ENCODE measurements at places on chromosomes 5 and 9.

DNA sequence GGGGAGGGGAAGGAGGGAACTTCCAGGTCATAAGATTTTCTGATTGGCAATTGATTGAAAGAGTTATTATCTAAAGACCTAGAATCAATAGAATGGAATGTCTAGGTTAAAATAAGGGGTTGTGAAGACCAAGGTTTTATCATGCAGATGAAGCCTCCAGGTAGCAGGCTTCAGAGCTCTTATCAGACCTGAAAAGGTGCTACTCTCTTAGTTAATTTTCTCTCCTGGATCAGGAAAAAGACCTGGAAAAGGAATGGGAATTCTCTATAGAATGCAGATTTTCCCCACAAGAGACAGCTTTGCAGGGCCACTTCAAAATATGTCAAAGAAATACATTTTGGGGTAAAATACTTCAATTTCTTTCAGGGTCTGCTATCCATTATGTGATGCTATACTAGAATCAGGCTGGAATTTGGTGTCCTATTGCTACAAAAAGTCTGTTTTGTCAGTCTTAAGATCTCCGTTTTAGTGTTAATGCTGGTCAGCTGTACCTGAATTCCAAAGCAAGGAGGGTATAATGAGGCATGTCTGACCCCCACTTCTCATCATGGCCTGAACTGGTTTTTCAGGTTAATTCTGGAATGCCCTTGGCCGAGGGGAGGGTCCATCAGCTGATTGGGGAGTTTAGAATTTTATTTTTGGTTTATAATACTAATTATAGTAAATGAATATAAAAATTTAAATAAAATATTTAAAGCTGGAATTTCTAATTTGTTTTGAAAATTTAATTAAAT, 16.6 kb upstream of the STOM start:
- DNase-seq: no peak

DNA sequence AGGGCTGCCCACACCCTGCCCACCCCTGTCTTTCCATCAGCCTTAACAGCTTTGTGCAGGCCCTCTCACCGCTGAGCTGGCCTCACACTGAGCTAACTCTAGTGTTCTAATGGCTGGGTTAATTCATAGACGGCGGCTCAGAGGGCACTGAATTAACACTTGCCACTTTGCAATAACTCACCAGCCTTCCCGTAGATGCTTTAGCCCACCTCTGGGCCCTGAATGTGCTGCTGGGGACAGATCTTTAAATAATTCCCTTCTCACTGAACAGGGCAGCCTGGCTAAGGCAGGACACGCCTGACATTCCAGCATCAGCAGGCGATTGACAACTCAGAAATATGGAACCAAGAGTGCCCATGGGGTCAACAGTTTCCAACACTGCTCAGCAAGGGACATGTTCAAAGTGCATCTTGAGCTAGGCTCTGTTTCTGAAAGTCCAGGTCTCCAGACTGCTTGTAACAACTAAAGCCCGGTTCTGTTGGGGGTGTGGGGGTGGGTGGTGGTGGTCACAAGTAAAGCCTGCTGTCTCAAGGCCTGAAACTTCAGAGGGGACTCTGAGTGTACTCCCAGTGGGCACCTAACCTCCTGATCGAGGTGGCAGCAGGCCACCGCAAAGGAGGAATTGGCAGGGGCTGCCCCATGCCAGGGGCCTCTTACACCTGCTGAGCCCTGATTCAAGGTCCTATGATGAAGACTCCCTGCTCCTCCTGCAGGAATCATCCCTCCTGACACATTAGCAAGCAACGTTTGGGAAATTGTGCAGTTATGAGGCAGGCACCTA, 248.3 kb downstream of the FSTL4 start:
- DNase-seq: no peak

DNA sequence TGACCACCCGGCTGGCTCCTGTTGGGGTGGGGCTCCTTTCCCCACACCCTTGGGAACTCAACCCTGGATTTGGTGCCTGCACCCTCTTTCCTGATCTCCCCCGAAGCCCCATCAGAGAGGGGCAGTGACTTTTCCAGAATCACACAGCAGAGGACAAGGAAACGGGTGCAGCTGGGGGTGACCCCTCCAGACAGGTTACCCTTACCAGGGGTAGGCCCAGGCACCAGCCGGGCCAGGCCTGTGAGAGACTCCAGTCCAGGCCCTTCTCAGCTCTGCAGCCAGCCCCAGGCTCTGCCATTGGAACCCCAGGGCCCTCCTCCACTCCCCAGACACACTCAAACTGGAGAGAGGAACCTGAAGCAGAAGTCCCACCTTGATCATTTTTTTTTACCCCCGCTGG, 19.0 kb upstream of the PHYHD1 start:
- no peak for DNase-seq

DNA sequence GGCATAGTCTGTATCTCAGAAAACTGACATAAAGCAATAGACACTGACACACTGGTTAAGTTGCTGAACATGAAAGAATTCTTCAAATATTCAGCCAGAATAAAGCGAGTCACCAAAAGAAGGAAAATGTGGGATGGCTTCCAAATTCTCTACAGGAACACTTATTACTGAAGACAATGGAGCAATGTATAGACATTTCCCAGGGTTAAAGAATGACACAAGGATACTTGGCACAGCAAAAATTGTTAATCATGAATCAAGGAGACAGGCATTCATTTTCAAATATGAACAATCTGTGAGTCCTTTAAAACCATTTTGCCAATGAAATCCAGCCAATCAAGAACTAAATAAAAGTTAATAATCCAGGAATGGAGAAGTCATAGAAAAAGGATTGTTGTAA, 92.5 kb downstream of the MTX3 start:
- DNase-seq: peak; percentile 2

DNA sequence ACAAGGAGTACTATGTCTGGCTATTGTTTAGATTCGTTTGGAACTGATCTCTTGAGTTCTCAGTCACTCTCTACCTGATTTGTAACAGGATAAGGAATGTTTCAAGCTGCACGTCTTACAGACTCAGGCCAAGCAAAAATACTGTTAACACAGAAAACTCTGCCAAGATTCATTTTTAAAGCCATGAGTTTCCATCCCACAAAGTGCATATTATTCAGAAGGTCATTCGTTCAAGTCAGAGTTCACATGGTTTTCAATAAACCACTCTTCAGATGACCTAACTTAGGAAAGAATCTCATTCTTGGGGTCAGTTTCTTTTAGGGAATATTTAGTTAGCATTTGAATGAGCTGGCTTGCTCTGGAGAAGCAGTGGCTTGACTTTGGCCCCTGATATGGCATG, 49.3 kb downstream of the F2R start:
- DNase-seq: no peak

DNA sequence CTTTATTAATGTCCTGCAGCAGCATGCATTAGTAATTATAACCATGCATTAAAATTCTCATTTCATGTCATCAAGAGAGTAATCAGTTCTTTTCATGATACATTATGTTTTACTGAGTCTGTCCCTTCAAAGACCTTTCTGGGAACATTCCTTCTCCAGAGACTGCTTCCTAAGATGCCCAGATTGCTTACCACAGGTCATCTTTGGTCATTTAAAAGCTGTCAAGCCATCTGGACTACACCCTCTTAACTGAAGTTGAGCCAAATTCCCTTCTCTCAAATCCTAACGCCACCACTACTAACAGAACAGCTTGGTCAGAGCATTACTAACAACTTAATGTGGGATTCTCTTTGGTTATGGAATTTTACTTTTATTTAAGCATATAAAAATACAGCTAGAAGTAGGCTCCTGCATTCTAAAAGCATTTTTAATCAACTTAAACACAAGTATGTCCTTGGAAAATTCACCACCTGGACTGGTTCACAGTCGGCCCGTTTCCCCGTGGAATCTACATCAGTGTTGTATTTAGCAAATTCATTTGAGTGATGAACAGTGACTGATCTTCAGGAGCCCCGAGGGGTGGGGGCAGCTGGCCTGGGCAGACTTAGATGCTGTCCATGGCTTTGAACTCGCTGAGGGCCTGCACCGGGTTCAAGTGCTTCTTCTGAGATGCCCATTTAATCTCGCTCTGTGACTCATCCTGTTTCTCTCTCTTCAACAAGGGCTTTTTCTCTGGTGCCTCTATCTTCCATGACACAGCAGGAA, 92.8 kb upstream of the CCDC112 start:
- no peak for DNase-seq

DNA sequence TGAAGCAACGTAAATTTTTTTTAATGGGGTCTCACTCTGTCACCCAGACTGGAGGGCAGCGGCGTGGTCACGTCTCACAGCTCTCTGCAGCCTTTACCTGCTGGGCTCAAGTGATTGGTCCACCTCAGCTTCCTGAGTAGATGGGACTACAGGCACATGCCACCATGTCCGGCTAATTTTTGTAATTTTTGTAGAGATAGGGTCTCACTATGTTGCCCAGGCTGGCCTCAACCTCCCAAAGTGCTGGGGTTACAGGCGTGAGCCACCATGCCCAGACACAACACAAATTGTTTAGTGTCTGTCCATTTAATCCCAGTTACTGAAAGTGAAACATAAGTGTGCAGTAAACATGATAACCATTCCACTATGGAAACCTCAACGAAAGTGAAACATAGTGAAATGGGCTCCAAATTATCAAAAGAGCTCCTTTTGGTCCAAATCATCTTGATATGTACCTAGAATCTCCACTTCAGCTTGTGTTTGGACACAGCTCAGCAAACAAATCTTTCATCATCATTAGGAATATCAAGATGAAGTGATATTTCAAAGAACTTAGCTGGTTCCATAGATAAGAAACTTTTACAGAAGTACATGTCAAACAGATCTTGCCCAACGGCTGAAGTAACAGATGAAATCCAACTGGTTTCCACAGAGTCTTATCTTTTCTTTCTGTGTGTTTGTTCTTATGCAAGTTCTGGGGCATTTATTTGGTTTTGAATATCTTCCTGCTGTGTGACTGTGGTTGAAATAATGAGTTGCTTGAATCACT, 41.2 kb upstream of the PLPP1 start:
- DNase-seq: no peak

GRCh38 chr9:81716409-81716808, 27.1 kb upstream of the TLE1 start:
- peak; percentile 17 for DNase-seq

DNA sequence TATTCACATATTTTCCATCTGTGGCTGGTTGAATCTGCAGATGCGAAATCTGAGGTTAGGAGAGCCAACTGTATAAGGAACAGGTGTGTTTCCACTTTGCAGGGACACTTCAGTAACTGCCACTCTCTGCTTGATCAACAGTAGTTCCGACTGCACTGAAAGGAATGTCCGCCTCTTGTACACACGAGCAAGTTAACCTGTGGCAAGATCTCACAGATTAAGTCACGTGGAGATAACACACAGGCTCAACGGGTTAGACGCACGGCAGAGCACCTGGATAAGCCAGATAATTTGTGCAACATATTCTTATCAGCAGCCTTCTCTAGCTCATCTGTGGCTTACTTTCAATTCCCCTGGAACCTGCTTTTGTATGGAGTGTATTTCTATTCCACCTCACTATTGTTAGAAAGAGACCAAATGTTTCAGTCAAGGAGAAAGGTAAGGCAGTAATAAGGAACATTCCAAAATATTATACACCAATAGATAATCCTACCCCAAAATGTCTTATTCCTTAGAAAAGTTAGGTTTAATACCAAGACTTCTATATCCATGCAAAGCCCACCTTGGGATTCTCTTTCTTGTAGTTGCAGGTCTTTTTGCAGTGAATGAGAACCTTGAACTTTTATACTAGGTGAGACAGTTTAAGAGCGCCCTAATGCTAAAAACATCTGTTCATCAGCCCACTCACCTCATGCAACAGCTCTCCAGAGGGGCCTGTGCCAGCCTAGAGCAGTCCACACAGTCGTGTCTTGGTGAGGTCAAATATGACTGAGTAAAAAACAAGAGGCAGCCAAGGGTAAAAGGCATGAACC, 6.5 kb upstream of the C9 start:
- DNase-seq: no peak

- DNase-seq: peak; percentile 47
These were observed 146.1 kb upstream of the TSLP start for GRCh38 chr5:110925398-110925797.

GRCh38 chr9:98164912-98165311, 27.5 kb downstream of the CORO2A start:
- no peak for DNase-seq

DNA sequence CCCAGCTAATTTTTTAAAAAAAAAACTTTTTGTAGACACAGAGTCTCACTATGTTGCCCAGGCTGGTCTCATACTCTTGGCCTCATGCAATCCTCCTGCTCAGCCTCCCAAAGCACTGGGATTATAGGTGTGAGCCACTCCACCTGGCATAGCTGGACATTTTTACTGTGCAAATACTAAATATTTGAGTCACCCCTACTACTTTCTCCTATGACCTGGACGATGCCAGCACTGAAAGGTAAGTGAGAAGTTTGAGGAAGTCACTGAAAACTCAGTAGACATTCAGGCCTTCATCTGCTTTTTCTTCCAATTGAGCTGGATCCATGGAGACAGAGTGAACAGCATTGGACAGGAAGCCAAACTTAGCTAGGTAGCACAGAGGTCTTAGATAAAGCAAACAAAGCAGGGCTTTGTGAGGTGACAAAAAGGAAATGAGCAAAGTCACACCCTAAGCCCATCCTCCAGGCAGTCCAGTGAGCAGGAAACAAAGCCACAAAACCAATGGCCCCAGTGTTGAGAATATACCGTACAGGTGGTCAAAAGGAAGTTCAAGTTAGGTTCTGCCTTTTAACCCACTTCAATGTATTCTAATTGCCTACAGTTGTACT, 192.6 kb upstream of the RASA1 start:
- no peak for DNase-seq
